Activated gamma-delta T cell treated with anti-CD3 and anti-CD28 coated beads, Interleukin-2, amount 50 U/mL, for 16 hours (primary cell): ENCODE measurements at places on chromosomes 7 and 10.

DNA sequence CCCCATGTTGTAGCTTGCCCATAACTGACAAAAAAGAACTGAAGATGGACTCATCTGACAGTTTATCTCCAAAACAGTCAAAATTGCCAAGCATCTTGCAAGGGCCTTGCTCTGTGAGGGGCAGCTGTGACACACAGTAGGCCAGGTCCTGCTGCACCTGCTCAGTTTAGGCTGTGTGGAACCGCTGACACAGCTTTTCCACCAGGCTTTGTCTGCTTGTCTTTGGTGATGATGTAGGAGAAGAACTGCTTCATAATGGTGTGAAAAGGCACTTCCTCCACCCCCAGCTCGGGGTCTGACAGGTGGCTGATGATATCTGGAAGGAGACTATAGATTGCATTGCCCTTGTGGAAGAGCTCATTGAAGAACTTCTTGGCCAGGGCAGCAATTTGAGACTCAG is 92.6 kb downstream of the NPSR1 start:
- DNase-seq, result no peak

GRCh38 chr7:90931986-90932916 is 332.0 kb upstream of the FZD1 start:
- DNase-seq, result no peak

DNA sequence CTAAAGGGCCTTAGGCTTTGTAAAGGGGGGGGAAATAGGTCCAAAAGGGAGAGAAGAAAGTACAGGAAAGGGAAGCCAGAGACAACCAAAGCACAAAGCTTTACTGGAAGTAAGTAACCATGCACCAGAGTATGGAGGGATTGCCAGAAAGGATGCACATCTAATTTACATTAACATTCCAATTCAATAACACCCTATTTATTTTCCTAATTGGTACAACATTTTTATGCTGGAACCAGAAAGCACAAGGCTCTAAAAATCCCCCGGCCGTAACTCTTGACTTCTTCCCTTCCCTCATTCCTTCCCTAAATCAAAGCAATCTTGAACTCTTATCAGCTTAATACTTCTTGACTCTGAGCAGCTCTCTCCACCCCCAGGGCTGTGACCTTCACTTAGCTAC is 400.0 kb upstream of the CELF2 start:
- DNase-seq, result no peak

DNA sequence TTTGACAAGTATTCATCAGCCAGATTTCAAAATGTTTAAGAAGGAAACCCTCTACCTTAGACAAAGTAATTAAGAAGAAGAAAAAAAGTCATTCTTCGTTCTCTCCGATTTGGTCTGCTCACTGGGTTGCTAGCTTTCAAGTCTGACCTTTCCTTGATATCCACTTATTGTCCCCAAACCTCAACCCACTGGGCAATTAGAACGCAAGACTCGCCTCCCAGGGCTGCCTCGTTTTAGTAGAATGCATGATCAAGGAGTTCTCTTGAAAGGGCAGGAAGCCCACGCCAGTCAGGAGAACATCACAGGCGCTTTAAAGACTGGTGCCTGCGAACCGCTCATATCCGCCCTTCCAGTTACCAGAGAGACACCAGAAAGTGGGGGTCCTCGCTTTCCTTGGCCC is 637.7 kb downstream of the PARD3 start:
- no peak for DNase-seq

GRCh38 chr10:58265249-58265648 is 2.4 kb downstream of the IPMK start:
- DNase-seq, result no peak

- DNase-seq, result no peak
Observed at GRCh38 chr10:118488710-118489497, 106.5 kb downstream of the PRLHR start.

GRCh38 chr10:90579602-90580242 is 278.1 kb downstream of the HTR7 start:
- no peak for DNase-seq

DNA sequence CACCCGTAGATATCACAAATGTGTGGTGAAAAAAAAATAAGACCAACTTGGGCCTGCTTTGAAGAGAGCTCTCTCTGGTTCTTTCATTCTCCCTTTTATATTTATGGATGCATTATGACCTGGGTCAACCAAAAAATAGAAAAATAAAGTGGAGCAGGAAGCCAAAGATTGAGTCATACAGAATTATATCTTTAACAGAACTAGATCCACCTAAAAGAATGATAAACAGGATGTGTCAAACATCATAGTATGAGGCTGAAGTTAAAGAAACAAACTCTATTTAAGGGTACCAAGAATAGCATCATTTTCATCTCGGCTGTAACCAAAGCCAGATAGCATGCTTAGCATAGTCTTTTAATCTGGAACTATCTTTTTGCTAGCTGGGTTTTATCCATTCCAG is 28.8 kb upstream of the NMT2 start:
- DNase-seq, result no peak

- peak; percentile 56 for DNase-seq
Observed at GRCh38 chr10:91006001-91006751, 85.3 kb upstream of the ANKRD1 start.

DNA sequence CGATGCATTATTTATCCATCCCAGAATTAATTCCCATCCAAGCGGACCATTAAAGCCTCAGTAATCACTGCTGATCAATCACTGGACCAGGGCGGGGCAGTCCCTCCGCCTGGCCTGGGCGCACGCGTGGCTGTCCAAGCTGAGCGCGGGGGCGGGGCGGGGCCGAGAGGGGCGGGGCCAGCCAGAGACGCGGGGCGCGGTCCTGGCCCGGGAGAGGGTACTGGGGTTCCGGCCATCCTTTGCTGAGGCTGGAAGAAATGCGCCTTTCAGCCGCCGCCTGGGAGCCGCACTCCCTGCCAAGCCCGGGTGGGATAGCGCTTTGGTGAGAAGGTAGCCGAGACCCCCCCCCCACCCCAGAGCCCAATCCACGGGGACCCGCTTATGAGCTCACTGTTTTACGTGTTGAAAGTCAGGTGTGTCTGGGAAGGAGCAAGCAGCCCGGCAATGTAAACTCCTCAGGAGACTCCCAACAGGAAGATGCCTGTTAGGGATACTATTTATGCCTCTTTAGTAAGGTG is at the start of gene ARHGAP22:
ARHGAP22 (minus strand) TSS at position 83 of the 518 bp plus-strand sequence. CDS start 277 bp downstream, outside the sequence.
- DNase-seq, result no peak

DNA sequence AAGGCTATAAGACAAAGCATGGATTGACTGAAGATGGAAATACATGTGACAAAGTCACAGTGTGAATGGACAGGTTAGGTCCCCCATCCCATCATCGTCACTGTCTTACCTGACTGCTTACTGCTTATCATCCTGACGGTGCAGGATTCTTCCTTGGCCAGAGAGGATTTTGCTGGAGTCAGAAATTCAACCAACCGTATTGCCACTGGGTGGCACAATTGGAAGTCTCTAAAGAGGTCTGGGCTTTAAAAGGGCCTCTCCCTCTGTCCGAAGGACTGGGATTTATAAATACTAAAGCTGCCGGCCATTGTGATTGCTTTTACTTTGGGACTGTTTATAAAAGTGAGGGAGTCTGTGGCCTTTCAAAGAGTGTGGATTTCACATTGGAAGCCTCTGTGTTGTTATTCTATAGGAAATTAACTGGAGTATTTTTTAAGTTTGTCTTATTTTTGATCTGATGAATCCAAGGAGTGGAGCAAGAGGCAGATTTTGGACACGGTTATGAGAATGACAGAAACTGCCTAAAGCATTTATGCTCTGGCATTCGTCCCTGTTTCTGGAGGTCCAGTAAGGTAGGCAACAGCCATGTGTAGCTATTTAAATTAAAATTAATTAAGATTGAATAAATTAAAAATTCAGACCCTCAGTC is 113.3 kb upstream of the CREB5 start:
- no peak for DNase-seq

- DNase-seq, result no peak
Observed at GRCh38 chr7:108003599-108003935, 606 bp upstream of the LAMB1 start.
